Left colon (tissue), 2 donors: ENCODE measurements at places on chromosomes 2 and 18.

DNA sequence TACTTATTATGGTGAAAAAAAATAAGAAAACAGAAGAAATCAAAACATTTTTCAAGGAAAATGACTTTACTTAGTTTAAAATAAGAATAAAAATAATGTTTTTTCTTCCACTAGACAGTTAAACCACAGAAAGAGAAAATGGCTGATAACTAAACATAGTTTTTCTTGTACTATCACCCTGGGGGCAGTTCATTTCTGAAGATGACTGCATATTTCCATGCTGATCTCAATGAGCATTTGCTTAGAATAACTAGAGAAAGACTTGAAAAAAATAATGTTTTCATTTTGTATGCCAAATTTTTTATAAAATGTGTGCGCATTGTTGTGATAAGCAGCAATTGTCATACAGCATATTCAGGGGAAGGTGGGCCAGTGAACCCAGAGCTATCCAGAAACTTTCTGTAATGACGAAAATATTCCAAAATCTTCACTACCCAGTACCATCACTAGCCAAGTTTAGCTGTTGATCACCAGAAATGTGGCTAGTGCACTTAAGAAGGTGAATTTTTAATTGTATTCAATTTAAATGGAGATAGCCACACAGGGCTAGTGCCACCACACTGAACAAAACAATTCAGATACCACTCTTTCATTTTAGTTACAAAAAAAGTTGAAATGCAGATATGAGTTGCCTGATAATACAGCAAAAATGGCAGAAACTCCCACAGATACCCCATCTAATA is 513.4 kb upstream of the NETO1 start:
- DNase-seq: no peak

- no peak for DNase-seq
Measured at GRCh38 chr2:154381931-154382794, 316.3 kb upstream of the KCNJ3 start.

DNA sequence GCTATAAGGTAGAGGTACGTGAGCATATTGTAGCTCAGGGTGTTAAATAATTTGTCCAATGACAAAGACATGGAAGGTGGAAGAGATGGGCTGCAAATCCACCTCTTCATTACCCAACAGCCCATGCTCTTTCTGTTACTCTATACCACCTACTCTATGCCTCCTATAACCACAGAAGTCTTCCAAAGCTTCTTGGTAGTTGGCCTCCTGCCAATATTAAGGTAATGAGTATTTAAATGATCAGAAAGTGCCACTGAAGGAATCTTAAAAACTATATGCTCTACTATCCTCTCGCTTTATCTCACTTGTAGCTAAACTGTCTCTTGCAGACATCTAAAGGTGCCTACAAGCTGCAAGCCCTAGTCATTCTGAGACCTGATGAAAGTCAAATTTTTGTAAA is 41.1 kb downstream of the SULT1C2 start:
- no peak for DNase-seq

- DNase-seq: no peak
Measured at GRCh38 chr18:66616523-66616983, 12.7 kb upstream of the CDH19 start.

GRCh38 chr2:198390670-198391069 is 586.3 kb downstream of the PLCL1 start:
- no peak for DNase-seq

- no peak for DNase-seq
Measured at GRCh38 chr2:56380861-56381260, 197.1 kb downstream of the CCDC85A start.

DNA sequence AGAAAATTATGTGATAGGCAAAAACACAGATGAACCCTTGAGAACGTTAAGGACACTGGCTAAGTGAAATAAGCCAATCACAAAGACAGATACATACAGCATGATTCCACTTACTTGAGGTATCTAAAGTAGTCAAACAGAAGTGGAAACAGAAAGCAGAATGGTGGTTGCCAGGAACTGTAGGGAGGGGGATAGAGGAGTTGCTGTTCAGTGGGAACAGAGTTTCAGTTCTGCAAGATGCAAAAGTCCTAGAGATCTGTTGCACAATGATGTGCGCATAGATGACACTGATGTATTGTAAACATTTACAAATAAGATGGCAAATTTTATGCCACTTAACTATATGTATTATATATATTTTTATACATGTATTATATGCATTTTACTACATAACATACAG is 59.7 kb downstream of the POLE4 start:
- no peak for DNase-seq

DNA sequence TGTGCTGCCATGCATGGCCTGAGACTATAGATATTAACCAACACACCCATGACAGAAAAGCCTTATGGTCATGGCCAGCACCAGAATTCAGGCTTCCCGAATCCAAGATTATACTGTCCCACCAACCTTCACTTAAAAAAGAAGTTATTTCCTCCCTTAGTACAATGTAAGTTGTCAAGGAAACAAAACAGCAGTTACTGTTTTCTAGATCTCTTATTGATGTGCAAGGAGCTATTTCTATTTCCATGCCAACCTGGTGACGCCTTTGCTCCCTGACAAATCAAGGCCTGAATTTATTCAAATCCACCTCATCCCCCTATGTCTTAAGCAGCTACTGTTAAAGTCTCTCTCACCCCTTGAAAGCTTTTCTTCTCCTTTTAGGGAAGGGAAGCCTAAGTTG is 249.3 kb downstream of the ZNF521 start:
- no peak for DNase-seq

GRCh38 chr2:96547203-96547641 is 10.7 kb downstream of the ARID5A start:
- DNase-seq: no peak
